ENCODE measurements at places on chromosomes 7 and 10.

GRCh38 chr7:29969738-29970137 is 19.9 kb downstream of the SCRN1 start:
- DNase-seq: no peak

GRCh38 chr7:15007507-15007906 is 105.0 kb upstream of the DGKB start:
- DNase-seq: no peak

GRCh38 chr10:63392224-63392623 is 73.6 kb downstream of the JMJD1C start:
- no peak for DNase-seq

GRCh38 chr10:122467701-122468100 is 6.3 kb downstream of the HTRA1 start:
- DNase-seq: no peak

GRCh38 chr7:73995330-73995729 is 32.6 kb upstream of the ELN start:
- DNase-seq: no peak

GRCh38 chr10:76393875-76394706 is 962.7 kb downstream of the LRMDA start:
- no peak for DNase-seq

- DNase-seq: no peak
These were observed 161.0 kb downstream of the WDR37 start for GRCh38 chr10:1217237-1217587.

DNA sequence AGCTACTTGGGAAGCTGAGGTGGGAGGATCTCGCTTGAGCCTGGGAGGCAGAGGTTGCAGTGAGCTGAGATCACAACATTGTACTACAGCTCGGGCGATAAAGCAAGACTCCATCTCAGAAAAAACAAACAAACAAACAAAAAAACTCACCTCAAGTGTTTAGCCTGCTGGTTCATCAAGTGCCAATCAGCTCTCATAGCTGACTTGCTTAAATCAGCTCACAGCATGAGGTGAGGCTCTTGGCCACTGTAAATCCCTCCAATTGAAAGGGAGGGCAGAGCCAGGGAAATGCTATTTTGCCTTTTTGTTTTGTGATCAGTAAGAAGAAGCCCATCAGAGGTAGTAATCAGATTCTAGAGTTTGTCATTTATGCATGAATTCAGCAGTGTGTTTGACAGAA is 112.3 kb downstream of the RAB11FIP2 start:
- no peak for DNase-seq

DNA sequence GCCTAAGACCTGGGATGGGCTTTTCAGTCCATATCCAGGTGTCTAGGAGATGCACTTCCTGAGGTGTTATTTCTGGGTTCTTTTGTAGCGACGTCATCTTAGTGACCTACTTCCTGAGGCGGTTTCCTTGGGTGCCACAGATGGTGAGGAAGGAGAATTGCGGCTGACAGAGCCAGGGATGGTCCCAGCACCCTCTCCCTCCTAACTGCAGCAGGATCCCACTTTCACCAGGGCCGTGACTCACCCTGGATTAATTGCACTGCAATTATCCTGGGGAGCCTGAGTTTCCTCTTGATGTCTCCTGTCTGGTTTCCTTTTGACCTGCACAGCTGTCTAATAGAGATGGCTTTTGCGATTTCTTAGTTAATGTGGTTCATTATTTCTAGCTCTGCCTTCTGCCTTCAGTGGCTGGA is 271.7 kb downstream of the TCF7L2 start:
- no peak for DNase-seq

DNA sequence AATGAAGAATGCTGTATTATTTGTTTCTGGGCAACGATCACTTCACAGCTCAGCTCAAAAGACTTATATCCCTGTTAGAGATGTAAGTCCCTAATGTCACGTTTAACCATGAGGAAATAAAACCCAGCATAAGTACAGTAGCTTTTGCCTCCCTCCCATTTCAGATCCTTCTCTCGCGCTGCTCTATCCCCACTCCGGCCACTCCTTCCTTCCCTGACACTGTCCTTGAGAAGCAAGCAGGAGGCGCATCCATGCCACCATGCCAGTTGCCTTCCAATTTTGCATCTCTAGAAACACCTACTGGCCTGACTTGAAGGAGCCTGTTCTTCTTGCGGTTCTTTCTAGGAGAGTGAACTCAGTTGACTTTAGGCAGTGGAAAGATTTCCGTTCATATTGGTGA is 1.2 kb downstream of the FAM180A start:
- no peak for DNase-seq

DNA sequence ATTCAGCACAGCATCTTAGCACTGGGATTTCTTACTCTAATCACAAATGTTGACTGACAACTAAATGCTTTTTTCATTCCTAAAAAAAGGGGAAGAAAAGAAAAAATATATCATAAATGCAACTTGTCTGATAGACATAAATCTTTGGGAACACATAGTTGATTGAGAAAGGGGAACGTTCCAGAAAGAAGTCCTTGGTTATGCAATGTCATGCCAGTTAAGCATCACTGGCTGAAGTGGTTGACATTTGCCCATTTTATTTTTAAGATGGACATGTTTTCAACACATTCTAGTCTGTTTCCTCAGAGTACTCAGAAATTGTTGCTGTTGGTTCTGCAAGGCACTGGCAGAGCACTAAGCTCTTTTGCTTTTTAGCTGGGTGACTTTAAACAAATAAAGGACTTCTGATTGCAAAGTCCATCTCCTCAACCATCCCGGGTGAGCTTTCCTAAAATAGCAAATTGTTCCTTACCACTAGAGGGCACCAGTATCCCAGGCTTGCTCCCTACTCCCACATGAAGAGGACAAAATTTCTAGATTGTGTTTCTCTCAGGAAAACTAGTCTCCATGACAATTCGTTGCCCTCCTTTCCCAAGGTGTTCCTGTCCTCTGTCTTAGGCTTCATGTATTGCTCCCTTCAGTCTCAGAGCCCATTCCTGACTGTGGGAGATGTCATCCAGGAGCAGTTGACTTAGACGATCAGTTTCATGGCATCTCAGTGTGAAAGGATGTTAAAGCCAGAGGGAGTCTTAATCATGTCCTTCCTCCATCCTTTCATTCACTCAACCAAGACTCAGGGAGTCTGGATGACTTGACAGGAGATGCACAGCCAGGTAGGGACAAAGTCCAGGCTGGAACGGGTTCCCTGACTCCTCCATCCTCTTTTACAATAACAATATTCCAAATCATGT is 23.9 kb downstream of the OPALIN start:
- DNase-seq: peak; percentile 38

- DNase-seq: no peak
These were observed 39.0 kb downstream of the TAF3 start for GRCh38 chr10:7857262-7857661.
